ENCODE measurements at places on chromosomes 3 and 15. TPM values are rescaled to one million over a fixed set of nuclear protein-coding genes. Genes with fewer than 3 reads are reported as not detected.

Gene REC114
- total RNA-seq: not detected

GRCh38 chr15:53470743-53471142, 288.7 kb downstream of the WDR72 start:
- DNase-seq: no peak

DNA sequence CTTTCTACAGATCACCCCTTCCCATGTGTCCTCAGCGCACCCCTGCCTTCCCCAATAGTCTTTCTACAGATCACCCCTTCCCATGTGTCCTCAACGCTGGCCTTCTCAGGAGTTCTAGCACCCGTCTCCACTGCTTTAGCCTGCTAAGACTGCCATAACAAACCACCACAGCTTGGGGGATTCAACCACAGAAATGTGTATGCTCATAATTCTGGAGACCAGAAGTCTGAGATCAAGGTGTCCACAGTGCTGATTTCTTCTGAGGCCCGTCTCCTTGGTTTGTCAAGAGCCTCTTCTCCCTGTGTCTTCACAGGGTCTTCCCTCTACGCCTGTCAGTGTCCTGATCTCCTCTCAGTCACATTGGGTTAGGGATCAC, 68.1 kb upstream of the CGNL1 start:
- no peak for DNase-seq

Gene ADGRG7
- total RNA-seq: not detected

DNA sequence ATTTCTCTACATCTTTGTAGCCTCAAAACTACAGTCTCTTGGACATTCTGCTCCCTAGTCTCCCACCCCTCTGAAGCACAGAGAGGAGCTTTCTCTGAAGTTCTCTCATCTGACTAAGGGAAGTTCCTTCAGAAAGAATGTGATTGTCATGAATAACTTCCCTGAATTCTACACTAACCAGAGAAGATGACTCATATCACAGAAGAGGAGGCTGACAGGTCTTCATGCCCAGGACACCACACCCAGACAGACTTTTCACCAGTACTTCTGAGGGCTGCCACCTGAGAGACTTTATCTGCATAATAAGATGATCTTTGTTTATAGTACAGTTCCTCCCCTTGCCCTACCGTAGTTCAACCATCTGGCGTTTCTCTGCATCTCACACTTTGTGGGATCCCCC, 52.8 kb downstream of the CDIN1 start:
- no peak for DNase-seq

- DNase-seq: no peak
Measured at GRCh38 chr3:141979050-141979671, 102.7 kb downstream of the ATP1B3 start.

DNA sequence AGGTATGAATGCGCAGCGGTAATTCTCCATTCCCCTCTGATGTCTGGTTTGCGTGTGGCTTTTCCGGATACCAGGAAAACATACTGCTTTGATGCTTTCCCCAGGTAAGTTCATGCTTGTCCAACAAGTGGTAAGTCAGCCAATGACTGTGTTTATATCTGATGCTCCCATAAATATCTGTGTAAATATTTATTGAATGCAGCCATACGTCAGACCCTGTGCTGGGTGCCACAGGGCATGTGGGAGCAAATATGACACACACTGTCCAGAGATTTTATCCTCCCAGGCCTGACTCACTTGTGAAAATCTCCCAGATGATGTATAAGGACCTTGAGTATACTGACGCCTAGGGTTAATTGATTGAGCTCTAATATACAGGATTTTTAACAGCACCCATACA, 29.6 kb upstream of the CEMIP start:
- no peak for DNase-seq

DNA sequence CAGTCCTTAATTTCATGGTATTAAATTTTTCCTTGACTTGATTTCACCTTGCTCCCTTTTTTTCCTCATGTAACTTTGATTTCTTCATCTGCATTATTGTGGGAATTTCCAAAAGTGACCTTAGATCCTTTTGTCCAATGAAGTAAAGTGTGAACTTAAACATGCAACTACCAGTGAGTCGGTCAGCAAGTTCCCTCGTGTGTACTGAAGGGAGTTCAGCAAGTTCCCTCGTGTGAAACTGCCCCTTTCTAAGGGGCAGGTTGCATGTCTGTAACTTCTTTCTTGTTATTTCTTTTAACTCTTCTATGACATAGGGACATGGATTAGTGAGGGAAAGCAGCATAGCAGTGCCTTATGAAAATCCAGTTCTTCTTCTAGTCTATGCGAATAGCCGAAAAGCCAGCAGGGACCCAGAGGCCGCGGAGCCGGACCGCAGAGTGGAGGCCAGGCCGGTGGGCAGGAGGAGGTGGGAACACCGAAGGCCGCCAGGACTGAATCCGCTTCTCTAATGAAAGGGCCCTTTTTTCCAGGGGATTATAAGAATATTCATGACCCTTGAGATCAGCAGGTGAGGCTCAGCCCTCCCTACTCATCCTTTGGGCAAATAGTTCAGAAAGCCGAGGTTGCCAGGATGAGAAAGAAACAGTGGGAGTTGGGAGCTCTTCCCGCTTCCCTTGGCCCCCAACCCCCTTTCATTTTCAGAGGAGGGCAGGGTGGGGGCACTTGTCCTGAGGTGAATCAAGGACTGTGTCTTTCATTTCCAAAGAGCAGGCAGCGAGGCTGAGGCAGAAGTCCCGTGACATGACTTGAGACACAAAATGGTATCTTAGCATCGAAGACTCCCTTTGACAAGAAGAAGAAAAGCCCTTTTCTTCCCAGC, 117.5 kb downstream of the OPA1 start:
- no peak for DNase-seq

DNA sequence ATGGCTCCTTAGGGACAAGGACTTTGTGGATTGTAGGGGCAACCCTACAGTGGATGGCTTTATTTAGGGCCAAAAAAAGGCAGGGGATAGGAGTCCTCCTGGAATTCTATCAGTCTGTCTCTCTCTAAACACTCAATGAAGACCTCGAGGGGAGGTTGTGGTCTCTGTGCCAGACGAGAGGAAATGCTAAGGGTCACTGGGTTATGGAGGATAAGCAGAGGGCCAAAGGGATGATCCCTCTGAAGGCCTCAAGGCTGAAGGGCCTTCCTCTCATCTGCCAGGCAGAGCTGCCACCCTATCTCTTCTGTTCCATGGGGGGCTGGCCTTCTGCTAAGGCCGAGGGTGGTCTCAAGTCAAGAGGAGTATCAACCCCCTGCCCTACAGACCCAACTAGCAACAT, 27.0 kb downstream of the PLXNB1 start:
- no peak for DNase-seq

- no peak for DNase-seq
Measured at GRCh38 chr3:169966951-169967915, 626 bp downstream of the SEC62 start.

Gene VWA5B2
- total RNA-seq: not detected

DNA sequence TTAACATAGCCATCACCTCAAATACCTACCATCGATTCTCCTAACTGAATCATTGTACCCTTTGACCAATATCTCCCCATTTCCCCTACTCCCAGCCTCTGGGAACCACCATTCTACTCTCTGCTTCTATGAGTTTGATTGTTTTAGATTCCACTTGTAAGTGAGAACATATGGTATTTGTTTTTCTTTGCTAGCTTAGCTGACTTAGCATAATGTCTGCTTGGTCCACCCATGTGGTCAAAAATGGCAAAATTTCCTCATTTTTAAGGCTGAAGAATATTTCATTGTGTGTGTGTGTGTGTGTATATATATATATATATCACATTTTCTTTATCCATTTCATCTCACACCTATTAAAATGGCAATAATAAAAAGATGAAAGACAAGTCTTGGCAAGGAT, 469.3 kb downstream of the FHIT start:
- no peak for DNase-seq

DNA sequence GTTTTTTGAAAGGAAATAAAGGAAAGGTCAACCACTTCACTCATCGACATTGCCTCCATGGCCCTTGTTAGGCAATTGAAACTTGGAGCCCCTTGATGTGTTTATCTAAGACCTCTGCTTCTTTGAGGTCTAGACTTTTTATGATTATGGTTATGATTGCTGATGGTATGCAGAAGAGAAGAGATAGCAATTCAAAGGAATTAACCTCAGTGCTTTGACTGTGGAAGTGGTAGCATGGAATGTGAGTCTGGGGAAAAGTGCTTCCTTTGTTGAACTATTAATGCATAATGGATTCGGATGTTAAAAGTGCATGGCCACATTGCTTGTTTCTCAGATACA, 46.1 kb downstream of the FNDC3B start:
- DNase-seq: no peak

- peak; percentile 77 for DNase-seq
Measured at GRCh38 chr15:84734794-84735479, 13.5 kb upstream of the ZNF592 start.

GRCh38 chr3:127266186-127266585, 21.7 kb downstream of the PRR20G start:
- no peak for DNase-seq

- no peak for DNase-seq
Measured at GRCh38 chr3:27193056-27193455, 176.1 kb downstream of the NEK10 start.

Gene GP5
- 0.42 TPM for total RNA-seq

Gene DOCK3
- total RNA-seq: 2.1 TPM

Gene EFCC1
- not detected for total RNA-seq

GRCh38 chr3:73427048-73427706, 197.6 kb downstream of the PDZRN3 start:
- no peak for DNase-seq

- DNase-seq: peak; percentile 21
Measured at GRCh38 chr15:64895285-64896065, 16.2 kb upstream of the ANKDD1A start.

Gene ADAMTS17
- 1.9 TPM for total RNA-seq

Data from CD8-positive, alpha-beta memory T cell (primary cell).